ENCODE measurements at places on chromosomes 4 and X. TPM values are rescaled to one million over a fixed set of nuclear protein-coding genes. Genes with fewer than 3 reads are reported as not detected.

ANXA3 gene
- total RNA-seq: 41.4 TPM

MAGEC1 gene
- not detected for total RNA-seq

HMGB3 gene
- total RNA-seq: 9.0 TPM

FRMPD4 gene
- 1.3 TPM for total RNA-seq

QDPR gene
- total RNA-seq: 51.0 TPM

FRG2 gene
- not detected for total RNA-seq

Measured in Right ventricle myocardium superior (tissue), 1 donor.